Right forelimb (tissue), 1 donor: ENCODE measurements at places on chromosomes 4 and X.

DNA sequence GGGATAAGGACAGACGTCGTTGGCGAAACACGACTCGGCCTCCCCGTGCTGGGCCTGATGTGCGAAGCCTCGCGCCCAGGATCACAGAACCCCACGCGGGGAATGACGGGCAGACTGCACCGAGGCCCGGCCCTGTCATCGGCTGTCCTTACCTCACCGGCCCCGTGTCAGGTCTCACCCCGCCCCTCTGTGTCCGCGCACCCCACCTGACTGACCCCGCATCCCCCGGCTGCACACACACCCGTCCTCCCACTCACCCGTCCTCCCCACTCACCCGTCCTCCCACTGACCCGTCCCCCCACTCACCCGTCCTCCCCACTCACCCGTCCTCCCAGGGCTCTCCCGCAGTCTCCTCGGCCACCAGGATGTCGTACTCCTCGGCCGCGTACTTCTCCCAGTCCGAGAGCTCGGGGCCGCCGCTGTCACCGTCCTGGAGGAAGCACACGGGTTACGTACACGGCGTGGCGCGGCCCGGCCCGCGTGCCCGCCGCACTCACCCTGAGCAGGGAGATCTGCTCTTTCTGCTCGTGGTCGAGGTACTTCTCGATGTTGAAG is 19.8 kb upstream of the GTPBP6 start:
- no peak for DNase-seq

GRCh38 chr4:17587094-17587822 is 10.3 kb downstream of the LAP3 start:
- no peak for DNase-seq

GRCh38 chrX:124256216-124256615 is 76.2 kb upstream of the TEX13D start:
- DNase-seq: peak; percentile 82

DNA sequence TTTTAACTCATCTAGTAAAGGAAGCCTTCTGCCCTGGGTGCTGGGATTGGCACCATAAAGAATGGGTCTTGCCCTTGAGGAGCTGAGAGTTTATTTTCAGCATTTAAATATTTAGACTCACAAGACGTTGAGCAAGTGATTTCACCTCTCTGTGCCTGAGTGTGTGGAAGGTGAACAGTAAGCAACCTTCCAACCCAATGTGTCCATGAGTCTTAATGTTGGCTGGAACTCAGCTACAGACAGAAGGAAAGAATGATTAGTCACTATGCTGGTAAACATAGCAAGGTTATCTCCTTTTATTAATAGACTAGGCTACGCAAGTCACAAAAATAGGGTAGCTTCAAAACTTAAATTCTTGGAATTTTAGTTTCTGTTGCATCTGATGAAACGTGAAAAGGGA is 277.4 kb upstream of the GATB start:
- no peak for DNase-seq

GRCh38 chr4:102321260-102321995 is 23.9 kb downstream of the SLC39A8 start:
- no peak for DNase-seq

DNA sequence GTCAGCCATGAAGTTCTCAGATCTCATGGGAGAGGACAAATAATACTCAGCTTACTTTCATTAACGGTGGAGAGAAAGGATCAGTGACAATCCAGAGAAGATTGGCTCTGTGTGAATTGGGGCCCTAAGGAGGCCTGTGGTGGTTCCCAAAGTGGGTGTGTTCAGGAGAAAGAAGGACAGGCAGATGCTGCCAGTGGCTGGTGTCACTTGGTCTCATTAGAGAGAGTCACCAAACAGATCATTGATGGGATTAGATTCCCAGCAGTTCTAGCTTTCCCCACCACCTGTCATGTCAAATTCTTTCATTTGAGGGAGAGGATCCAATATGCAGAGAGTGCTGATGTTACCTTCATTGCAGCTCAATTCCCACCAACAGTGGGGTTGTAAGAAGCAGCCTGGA is 8.0 kb downstream of the SMPX start:
- no peak for DNase-seq

DNA sequence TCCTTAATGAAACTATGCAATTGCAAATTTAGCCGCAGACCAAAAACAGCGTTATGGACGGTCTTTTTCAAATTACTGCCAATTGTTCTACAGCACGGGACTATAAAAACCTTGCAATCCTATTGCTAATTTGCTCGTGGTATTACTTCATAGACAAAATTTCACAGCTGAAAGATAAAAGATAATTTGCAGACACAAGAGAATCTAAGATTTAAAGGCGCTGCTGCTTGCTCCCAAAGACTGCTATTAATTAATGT is 1.4 kb upstream of the CAMK2D start:
- DNase-seq: no peak

DNA sequence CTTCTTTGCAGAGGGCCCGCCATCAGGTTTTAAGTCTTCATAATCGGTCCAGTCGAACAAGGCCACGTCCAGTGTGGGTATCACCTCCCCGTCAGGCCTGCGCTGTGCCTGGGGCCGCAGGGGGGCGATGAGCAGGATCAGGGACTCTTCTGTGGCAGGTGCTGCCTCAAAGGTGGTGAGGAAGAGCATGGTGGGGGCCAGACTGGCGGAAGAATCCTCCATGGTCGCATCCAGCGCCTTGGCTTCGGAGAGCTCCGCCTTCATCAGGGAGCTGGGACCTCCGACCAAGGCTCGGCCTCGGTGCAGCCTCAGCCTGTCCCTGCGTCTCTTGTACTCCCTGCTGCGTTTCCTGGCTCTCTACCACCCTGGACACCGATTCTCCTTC is 17.5 kb downstream of the FAM9A start:
- DNase-seq: no peak

DNA sequence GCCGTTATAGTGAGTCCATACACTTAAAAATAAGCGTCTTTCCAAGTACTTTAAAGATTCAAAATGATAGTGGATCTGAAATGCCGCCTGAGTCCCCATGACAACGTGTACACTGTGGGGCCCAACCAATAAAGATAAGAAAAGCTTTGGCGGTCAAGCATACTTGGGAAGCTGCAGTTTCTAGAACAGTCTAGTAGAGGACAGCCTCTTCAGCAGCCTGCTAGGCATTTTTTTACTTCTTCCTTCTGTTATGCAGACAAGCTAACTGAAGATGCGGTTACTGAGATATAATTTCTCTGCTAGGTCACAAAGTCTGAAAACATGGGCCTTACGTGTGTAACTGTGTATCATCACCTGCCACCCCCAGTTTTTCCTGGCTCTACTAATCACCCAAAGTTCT is 402 bp upstream of the UPRT start:
- DNase-seq: no peak

GRCh38 chr4:7195546-7196287 is 3.4 kb downstream of the SORCS2 start:
- peak; percentile 43 for DNase-seq

GRCh38 chr4:151459375-151459774 is 50.4 kb downstream of the FHIP1A start:
- DNase-seq: no peak

GRCh38 chr4:45423896-45424295 is 697.5 kb upstream of the GNPDA2 start:
- DNase-seq: no peak

DNA sequence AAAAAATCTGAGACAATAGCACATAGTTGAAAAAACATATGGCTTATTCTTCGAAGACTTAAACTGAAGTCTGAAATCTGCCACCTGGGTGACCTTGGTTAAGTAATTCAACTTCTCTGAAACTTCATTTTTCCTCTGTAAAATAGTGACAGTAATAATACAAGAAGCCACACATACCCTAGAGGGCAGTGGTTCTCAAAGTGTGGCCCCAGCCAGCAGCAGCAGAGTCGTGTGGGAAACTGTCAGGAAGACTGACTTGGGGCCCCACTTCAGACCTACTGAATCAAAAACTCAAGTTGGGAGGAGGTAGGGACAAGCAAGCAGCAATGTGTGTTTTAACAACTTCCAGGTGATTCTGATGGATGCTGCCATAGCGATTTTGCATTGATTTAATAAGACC is 249.9 kb downstream of the HNRNPD start:
- DNase-seq: no peak

DNA sequence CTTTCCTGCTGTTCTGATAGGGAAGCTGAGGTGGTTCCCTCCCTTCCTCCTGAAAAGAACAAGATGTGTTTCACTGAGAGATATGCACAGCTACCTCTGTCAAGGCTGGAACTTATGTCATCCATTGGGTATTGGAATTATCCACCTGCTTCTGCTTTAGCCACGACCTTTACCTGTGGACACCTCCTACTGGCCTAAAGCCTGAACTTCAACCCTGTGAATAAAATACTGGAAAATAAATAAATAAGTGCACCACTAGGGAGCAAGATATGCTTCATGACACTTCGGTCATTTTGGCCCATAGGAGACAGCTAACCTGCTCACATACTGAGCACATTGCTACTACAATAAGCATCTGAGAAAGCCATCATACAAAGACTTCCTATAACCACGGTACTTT is 419.9 kb upstream of the NWD2 start:
- no peak for DNase-seq

GRCh38 chr4:76208005-76208765 is 5.4 kb downstream of the SCARB2 start:
- peak; percentile 61 for DNase-seq

- DNase-seq: no peak
Measured at GRCh38 chr4:30443289-30443688, 276.9 kb upstream of the PCDH7 start.

GRCh38 chrX:35890699-35891098 is 28.8 kb upstream of the CFAP47 start:
- DNase-seq: no peak

DNA sequence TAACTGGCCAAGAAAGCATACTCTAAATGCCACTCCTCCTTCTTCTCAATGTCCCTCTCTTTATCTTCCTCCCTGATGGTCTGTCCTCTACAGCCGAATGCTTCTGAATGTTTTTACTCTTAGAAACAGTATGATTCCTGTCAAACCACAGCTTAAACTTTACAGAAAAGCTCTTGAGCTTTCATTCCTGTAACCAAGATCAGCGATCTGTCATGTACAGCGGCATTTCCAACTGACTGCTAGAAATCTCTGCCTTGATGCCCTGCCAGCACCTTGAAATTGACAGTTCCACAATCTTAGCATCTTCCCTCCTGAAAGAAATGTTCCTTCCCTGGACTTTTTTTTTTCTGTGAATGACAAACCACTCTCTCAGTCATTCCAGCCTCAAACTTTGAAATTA is 11.5 kb upstream of the GATB start:
- no peak for DNase-seq

- no peak for DNase-seq
Measured at GRCh38 chrX:73766431-73766795, 203.4 kb downstream of the CHIC1 start.

- no peak for DNase-seq
Measured at GRCh38 chr4:122705547-122706117, 26.9 kb upstream of the BBS12 start.

- DNase-seq: no peak
Measured at GRCh38 chrX:129593137-129593536, 53.1 kb downstream of the OCRL start.

DNA sequence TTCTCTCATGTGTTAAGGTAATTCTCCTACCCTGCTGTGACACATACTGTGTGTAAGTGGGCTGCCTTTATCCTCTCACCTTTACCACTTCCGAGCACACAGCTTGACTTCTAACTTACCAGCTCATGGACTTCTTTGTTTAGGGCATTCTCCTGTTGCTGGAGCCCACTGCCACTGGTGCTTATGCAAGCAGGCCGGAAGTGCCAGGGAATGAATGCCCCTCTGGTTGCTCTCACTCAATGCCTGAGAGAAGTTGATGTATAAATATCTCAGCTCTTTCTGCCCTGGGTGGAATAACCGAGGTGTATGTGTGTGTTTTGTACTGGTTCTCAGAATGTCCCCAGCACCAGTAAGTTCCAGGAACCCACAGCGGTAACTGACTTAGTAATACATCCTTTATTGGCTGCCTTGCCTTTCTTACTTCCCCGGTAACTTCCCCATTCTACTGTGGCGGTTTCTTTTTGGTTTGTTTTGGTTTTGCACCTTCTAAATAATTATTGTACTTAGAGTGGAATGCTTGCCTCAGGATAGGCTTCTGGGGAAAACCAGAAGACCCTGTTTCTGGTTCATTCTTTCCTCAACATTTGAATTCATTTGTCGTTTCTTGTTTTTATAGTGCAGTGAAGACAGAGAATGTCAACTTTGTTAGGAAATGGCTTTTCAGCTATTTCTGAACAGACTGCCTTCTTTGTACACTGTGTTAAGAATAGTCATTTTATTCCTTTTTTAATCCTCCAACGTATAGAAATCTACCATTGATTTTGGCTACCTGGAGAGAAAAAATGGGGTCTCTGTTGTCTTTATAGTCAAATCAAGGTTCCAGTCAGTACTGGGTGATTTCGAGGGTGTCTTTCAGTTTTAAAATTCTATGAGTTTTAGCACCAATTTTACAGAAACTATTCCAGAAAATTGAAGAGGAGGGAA is 45.4 kb downstream of the CXorf58 start:
- DNase-seq: no peak

GRCh38 chr4:25913851-25914669 is at the start of gene SMIM20:
SMIM20 (plus strand) TSS chr4:25914220; CDS start chr4:25914314, 94 bp downstream.
- peak; percentile 98 for DNase-seq

- peak; percentile 45 for DNase-seq
Measured at GRCh38 chr4:19051831-19052230, 1030.3 kb upstream of the LCORL start.

DNA sequence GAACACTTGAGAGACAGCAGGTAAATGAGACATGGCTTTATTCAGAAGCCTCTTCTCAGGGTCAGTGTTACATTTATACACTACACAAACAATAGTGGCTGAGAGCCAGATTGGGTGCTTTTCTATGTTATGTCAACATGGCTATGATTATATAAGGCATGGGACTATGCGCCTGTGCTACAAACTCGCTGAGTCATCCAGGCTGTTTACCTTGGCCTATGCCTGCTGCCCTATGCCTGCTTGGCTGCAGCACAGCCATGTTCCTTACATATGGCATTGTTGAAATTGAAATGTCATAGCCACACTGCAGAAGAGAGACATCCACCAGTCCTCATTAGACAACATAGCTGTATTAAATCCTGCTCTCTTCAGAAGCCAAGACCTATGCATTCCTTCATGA is 236.3 kb upstream of the NWD2 start:
- no peak for DNase-seq

DNA sequence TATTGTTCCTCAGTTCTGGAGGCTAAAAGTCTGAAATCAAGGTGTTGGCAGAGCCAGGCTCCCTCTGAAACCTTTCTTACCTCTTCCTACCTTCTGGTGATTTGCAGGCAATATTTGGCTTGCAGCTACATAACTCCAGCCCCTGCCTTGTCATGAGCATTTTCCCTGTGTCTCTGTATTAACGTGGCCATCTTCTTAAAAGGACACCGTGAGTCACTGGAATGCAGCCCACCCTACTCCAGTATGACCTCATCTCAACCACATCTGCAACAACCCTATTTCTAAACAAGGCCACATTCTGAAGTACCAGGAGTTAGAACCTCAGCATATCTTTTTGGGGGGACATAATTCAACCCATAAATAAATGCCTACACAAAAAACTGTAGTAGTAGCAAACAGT is 40.7 kb downstream of the FANCB start:
- DNase-seq: no peak

- DNase-seq: no peak
Measured at GRCh38 chrX:113059714-113060113, 219.1 kb upstream of the AMOT start.

GRCh38 chrX:39445336-39445735 is 644.1 kb downstream of the MID1IP1 start:
- DNase-seq: no peak
